Activated CD4-positive, alpha-beta T cell treated with anti-CD3 and anti-CD28 coated beads, Interleukin-2, amount 10 ng/mL, durations not matched to agents 24 days and 14 days (primary cell): ENCODE measurements at places on chromosomes 11 and 22.

GRCh38 chr11:65390996-65391395, 4.6 kb downstream of the FRMD8 start:
- DNase-seq: no peak

GRCh38 chr11:25733777-25734176, 598.2 kb upstream of the ANO3 start:
- no peak for DNase-seq

DNA sequence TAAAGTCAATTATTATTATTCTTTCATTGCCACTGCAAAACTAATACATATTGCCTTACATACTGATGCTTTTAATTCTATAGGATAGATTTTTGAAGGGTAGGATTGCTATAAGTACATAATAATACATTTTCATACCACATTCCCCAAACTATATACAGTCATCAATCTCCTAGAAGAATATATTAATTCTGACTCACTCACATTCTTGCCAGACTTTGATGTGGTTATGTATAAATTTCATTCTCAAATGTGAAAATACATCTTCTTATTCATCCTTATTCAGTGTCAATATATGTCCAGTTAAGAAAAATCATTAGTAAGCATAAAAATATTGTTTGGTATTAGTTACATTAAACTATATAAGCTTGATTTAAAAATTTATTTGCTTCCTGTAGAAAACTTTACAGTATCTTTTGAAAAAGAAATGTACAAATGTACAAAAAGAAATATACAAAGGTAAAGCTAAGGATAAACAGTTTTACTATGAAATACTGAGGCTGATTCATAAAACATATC, 458.8 kb upstream of the CNTN5 start:
- DNase-seq: no peak

DNA sequence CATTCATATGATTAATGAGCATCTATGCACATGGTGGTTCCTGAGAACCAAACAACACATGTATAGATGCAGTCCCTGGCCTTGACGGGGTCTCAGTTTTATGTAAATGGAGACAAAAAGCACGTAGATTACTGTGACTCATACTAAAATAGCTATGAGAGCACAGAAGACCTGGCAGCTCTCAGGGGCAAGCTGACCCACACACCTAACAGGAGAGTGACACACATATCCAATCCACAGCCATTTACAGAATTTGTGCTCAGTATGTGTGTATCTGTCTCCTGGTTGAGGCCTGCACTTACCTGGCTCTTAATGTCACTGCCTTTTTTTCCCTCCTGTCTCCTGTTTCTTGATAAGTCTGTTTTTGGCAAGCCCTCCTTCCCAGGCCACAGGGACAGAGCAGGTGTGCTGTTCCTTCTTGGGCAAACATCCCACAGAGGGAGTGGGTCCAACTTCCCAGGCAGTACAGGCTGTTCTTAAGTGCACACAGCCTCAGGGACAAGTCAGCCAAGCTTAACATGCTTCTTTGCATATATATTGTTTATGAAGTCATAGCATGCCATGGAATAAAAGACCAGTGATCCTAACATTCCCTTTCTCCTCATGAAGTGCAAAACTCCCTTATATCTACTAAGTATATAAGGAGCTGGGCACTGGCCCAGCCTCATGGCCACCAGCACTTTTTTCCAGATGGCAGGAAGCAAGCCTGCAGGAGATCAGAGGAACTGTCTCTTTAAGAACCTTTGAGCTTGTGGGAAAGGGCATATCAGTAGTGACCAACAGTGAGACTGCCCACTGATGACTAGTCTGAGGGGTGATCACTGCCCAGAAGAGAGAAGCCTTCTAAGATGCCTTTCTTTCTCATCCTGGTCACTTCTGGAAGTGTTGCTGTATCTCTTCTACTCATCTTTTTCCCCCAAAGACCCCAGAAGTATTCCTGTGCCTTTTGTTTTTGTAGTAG, 124.7 kb upstream of the CCDC90B start:
- DNase-seq: no peak

DNA sequence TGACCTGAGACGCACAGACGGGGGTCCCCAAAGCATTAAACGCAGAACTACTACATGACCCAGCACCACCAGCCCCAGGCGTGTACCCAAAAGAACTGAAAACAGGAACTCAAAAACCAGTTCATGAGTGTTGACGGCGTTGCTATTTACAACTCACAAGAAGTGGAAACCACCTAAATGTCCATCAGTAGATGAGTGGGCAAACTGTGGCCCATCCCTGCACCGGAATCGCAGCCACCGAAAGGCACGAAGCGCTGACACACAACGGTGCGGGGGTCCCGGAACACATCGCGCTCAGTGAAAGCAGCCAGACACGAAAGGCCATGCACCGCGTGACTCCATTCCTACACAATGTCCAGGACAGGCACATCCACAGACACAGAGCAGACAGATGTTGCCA, 79.2 kb downstream of the TRMU start:
- DNase-seq: no peak

DNA sequence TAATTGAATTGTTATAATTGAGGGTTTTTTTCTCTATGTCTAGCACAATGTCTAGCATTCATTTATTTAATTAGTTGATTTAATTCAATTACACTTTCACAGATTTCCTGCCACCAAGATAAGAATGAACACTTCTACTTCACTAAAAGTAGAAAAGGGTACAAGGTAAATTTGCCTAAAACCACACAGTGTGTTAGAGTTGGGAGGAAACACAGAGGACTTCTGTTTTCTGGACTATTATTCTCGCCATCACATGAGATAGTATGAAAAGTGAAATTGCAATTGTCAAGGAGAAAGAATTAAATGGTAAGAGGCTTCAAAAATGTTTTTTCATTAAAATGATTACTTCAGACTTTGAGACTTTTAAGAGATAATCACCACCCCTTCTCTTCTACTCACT, 109.5 kb downstream of the ETS1 start:
- no peak for DNase-seq

DNA sequence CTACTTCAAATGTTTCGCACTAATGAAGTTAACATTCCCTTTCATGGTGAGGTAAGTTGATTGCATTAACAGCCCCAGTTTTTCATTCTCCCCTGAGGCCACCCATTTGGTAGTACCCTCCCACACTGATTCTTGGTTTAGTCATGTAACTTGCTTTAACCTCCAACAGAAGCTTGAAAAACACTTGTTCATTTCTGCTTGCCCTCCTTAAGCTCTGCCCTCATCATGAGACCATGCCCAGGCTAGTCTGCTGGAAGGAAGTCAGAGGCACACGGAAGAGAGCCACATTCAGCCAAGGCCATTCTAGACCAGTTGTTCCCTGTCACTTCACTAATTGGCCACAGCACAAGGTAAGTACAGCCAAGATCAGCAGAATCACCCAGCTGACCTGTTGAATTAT, 50.7 kb upstream of the CD44 start:
- DNase-seq: no peak
